ENCODE measurements at places on chromosomes 2 and 18. TPM values are rescaled to one million over a fixed set of nuclear protein-coding genes. Genes with fewer than 3 reads are reported as not detected.

The MRO gene
- total RNA-seq = not detected

The CDK15 gene
- total RNA-seq = 1.5 TPM

The RAD51AP2 gene
- total RNA-seq = not detected

The DNER gene
- 0.64 TPM for total RNA-seq

The GPR17 gene
- 0.17 TPM for total RNA-seq

The IL1R2 gene
- 73.3 TPM for total RNA-seq

The RTP5 gene
- total RNA-seq = 2.1 TPM

The WDR35 gene
- total RNA-seq = 7.3 TPM

The TRABD2A gene
- total RNA-seq = 2.4 TPM

The CROCC2 gene
- total RNA-seq = 3.0 TPM

- no peaks in the 10 kb centered on the region for H3K36me3 ChIP-seq
- no peaks in the 10 kb centered on the region for H3K4me1 ChIP-seq
- DNase-seq = no peak
Measured at GRCh38 chr2:62340994-62341484, 145.1 kb downstream of the B3GNT2 start.

GRCh38 chr2:41771710-41772109 lies 276.1 kb upstream of the PKDCC start:
- H3K4me1 ChIP-seq = no peaks in the 10 kb centered on the region
- no peak overlapping the region for H3K4me3 ChIP-seq
- H3K27me3 ChIP-seq = no peaks in the 10 kb centered on the region
- DNase-seq = no peak
- no peak overlapping the region for H3K27ac ChIP-seq

- H3K27ac ChIP-seq = peak overlapping the region; percentile 2
- no peaks in the 10 kb centered on the region for H3K36me3 ChIP-seq
- DNase-seq = no peak
- no peaks in the 10 kb centered on the region for H3K27me3 ChIP-seq
- peaks cover 13% of the 10 kb centered on the region for H3K4me1 ChIP-seq
- no peak overlapping the region for H3K4me3 ChIP-seq
Measured at GRCh38 chr18:10353791-10354190, 100.6 kb upstream of the APCDD1 start.

GRCh38 chr2:62176801-62177200 lies 19.1 kb upstream of the B3GNT2 start:
- no peaks in the 10 kb centered on the region for H3K36me3 ChIP-seq
- no peak overlapping the region for H3K27ac ChIP-seq
- H3K4me1 ChIP-seq = peaks cover 11% of the 10 kb centered on the region

GRCh38 chr2:2940061-2940460 lies 437.6 kb downstream of the EIPR1 start:
- no peaks in the 10 kb centered on the region for H3K36me3 ChIP-seq
- H3K27ac ChIP-seq = no peak overlapping the region
- no peak overlapping the region for H3K4me3 ChIP-seq
- no peaks in the 10 kb centered on the region for H3K27me3 ChIP-seq
- H3K4me1 ChIP-seq = no peaks in the 10 kb centered on the region

DNA sequence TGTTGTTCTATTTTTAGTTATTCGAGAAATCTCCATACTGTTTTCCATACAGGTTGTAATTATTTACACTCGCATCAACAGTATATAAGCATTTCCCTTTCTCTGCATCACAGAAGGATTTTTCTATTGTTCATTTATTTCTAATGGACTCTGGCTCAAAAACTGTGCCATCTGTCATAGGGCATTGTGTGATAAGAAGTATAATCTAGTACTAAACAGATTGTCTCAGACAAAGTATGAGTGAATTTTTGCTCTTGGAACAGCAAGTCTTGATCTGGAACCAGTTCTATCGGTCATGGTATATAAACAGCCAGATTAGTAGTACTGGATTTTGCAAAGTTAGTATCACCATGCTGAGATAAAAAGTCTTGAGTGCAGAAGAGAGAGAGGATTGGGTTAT lies 145.8 kb downstream of the KIAA1328 start:
- no peak for DNase-seq
- no peaks in the 10 kb centered on the region for H3K36me3 ChIP-seq
- no peaks in the 10 kb centered on the region for H3K27me3 ChIP-seq
- H3K4me1 ChIP-seq = no peaks in the 10 kb centered on the region
- no peak overlapping the region for H3K4me3 ChIP-seq
- no peak overlapping the region for H3K27ac ChIP-seq

GRCh38 chr2:171595896-171596295 lies 73.6 kb downstream of the CYBRD1 start:
- H3K4me3 ChIP-seq = no peak overlapping the region
- no peak overlapping the region for H3K27ac ChIP-seq
- no peak for DNase-seq
- no peaks in the 10 kb centered on the region for H3K4me1 ChIP-seq
- H3K27me3 ChIP-seq = no peaks in the 10 kb centered on the region
- H3K36me3 ChIP-seq = no peaks in the 10 kb centered on the region

- H3K36me3 ChIP-seq = no peaks in the 10 kb centered on the region
- H3K27ac ChIP-seq = no peak overlapping the region
- peaks cover 3% of the 10 kb centered on the region for H3K4me1 ChIP-seq
- no peak overlapping the region for H3K4me3 ChIP-seq
- no peaks in the 10 kb centered on the region for H3K27me3 ChIP-seq
Measured at GRCh38 chr2:59967691-59968090, 585.8 kb downstream of the BCL11A start.

DNA sequence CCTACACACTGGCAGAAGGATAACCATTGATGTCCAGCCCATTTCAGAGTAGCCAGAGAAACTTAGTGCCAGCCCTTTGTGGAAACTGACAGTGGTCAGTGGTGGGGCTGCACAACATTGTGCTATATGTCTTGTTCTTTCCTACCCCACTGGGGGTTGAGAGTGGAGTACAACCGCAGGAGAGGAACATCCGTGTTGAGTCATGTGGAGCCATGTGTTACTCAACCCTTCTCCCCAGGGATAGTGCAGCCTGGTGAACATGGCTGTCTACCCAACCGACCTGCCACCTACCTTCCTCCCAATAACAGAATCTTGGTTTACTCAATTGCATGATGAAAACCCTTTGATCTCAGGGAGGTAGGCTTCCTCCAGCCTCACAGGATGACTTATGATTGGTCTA lies 65.3 kb upstream of the MAPK4 start:
- no peaks in the 10 kb centered on the region for H3K4me1 ChIP-seq
- H3K27ac ChIP-seq = no peak overlapping the region
- no peak for DNase-seq
- no peaks in the 10 kb centered on the region for H3K27me3 ChIP-seq
- H3K36me3 ChIP-seq = no peaks in the 10 kb centered on the region
- no peak overlapping the region for H3K4me3 ChIP-seq

- no peaks in the 10 kb centered on the region for H3K27me3 ChIP-seq
- no peak overlapping the region for H3K4me3 ChIP-seq
- no peaks in the 10 kb centered on the region for H3K36me3 ChIP-seq
- no peak for DNase-seq
- no peak overlapping the region for H3K27ac ChIP-seq
Measured at GRCh38 chr2:211941216-211941747, 597.3 kb downstream of the ERBB4 start.

- H3K4me1 ChIP-seq = peaks cover 6% of the 10 kb centered on the region
- H3K27me3 ChIP-seq = no peaks in the 10 kb centered on the region
- no peaks in the 10 kb centered on the region for H3K36me3 ChIP-seq
- no peak overlapping the region for H3K4me3 ChIP-seq
Measured at GRCh38 chr18:22975508-22975907, 42.4 kb downstream of the RBBP8 start.

DNA sequence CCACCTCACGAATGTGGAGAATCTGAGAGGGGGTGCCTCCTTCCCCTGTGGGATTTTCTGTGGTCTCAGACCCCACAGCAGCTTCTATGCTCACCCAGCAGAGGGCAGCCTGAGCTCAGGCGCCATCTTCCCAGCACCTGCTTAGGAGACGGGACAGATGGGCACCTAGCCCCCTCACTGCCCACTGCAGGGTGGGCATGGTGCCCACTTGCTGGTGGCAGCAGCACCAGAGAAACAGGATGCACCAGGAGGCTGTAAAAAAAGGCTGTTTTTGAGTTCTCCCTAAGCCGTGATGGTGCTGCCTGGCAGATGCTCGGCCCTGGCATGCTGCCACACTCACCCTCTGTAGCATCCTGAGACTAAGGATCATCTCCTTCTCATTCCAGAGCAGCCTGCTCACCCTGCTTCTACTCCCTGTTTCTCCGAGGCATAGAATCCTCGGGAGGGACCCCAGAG lies 19.1 kb upstream of the SLC20A1 start:
- H3K27me3 ChIP-seq = no peaks in the 10 kb centered on the region
- H3K4me1 ChIP-seq = peaks cover 53% of the 10 kb centered on the region
- peak; percentile 80 for DNase-seq
- H3K4me3 ChIP-seq = no peak overlapping the region
- H3K27ac ChIP-seq = peak overlapping the region; percentile 84
- no peaks in the 10 kb centered on the region for H3K36me3 ChIP-seq

DNA sequence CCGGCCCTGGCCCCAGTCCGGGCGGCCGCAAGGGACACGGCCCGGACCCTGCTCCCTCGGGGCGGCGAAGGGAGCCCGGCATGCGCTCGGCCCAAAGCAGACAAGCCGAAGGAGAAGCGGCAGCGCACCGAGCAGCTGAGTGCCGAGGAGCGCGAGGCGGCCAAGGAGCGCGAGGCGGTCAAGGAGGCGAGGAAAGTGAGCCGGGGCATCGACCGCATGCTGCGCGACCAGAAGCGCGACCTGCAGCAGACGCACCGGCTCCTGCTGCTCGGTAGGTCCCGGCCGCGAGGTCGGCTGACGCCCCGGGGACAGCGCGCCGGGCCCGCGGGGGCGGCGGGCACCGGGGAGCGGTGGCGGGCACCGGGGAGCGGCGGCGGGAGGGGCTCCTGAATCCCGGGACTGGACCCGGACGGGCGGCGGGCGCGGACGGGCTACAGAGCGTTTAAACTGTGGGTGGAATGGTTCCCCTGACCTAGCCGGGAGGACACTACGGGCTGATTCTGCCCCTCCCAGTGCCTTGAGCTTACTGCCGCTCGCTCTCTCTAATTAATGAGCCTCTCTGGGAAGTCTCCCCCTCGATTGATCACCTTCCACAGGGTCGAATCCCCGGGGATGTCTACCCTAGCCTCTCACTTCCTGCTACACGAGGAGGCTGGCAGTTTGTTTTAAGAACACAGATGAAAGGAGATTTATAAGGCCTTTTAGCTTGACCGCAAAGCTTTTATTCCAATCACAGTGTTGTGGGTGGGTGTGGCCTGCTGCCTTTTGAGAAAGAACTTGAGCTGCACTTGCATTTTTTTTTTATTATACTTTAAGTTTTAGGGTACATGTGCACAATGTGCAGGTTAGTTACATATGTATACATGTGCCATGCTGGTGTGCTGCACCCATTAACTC lies 853 bp downstream of the GNAL start:
- H3K27me3 ChIP-seq = peaks cover 9% of the 10 kb centered on the region
- DNase-seq = no peak
- H3K4me3 ChIP-seq = peak overlapping the region; percentile 65

GRCh38 chr2:123073371-123073770 lies 951.7 kb upstream of the CNTNAP5 start:
- no peak overlapping the region for H3K4me3 ChIP-seq
- DNase-seq = no peak
- H3K27ac ChIP-seq = no peak overlapping the region

GRCh38 chr2:65919550-65920188 lies 487.3 kb upstream of the SPRED2 start:
- H3K36me3 ChIP-seq = no peaks in the 10 kb centered on the region
- no peaks in the 10 kb centered on the region for H3K4me1 ChIP-seq
- no peak for DNase-seq

- no peak for DNase-seq
- H3K4me1 ChIP-seq = no peaks in the 10 kb centered on the region
- H3K27me3 ChIP-seq = no peaks in the 10 kb centered on the region
Measured at GRCh38 chr2:128271597-128271910, 47.1 kb downstream of the HS6ST1 start.

GRCh38 chr2:236636714-236637470 lies 67.3 kb downstream of the ACKR3 start:
- H3K27me3 ChIP-seq = no peaks in the 10 kb centered on the region
- no peak for DNase-seq
- no peak overlapping the region for H3K4me3 ChIP-seq
- H3K36me3 ChIP-seq = no peaks in the 10 kb centered on the region
- H3K27ac ChIP-seq = no peak overlapping the region

DNA sequence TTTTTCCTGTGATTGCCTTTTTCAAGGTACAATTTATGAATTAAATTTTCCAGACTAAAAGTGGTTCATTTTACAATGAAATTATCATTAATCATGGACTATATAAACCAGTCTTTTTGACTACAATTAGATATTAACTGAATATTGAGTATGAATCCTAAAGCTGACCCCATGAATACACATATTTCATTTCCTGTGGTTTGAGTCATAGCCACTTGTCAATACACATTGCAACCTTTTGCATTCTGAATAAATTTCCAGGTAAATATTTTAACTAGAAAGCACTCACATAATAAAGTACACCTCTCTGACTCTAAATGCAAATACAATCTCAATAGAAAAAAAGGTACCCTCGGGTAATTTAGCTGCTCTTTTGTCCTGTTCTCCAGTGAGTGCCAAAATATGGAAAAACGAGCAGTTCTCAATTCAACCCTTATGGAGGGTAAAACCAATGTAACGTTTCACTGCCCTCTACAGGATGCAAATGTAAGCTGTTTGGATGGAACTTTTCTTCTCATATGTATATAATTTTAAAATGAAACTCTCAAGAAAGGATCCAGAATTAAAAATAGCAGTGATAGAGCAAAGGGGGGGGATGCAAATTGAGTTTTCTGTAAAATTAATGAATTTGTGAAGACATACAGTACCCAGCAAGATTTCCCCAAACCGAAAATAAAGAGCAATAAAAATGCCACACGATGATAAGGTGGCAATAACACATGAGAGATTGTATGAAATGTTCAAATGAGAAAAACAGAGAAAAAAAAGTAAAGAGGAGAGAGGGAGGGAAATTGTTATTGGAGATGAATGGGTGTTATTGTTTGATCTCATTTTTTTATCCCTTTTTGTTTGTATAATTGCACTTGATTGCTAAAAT lies 1795.7 kb upstream of the PIK3C3 start:
- no peaks in the 10 kb centered on the region for H3K27me3 ChIP-seq
- no peak overlapping the region for H3K4me3 ChIP-seq
- no peak overlapping the region for H3K27ac ChIP-seq
- no peaks in the 10 kb centered on the region for H3K4me1 ChIP-seq
- H3K36me3 ChIP-seq = no peaks in the 10 kb centered on the region

DNA sequence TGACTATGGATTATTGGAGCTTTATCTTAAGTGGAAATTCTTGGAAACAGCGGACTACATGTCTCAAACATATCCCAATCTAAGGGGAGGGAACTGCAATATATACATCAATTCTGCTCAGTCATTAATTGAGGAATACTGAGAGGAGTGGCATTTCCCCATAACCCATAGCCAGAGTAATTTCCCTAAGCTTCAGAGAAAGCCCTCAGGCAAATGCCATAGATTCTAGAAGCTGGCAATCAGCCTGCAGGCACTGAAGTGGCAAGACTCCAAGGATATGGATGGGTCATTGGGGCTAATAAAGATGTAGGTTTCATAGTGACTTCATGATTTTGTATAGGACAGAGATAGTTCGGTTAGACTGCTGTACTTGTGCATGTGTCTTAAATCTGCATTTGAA lies 1960.5 kb upstream of the PIK3C3 start:
- H3K4me3 ChIP-seq = no peak overlapping the region
- DNase-seq = no peak
- no peaks in the 10 kb centered on the region for H3K27me3 ChIP-seq
- H3K4me1 ChIP-seq = no peaks in the 10 kb centered on the region
- H3K27ac ChIP-seq = no peak overlapping the region

All from upper lobe of left lung (tissue), 6 donors.